ENCODE measurements at places on chromosomes 6 and 20.
A peak's percentile ranks its signal among the peaks of the same experiment; 100 is the strongest.

DNA sequence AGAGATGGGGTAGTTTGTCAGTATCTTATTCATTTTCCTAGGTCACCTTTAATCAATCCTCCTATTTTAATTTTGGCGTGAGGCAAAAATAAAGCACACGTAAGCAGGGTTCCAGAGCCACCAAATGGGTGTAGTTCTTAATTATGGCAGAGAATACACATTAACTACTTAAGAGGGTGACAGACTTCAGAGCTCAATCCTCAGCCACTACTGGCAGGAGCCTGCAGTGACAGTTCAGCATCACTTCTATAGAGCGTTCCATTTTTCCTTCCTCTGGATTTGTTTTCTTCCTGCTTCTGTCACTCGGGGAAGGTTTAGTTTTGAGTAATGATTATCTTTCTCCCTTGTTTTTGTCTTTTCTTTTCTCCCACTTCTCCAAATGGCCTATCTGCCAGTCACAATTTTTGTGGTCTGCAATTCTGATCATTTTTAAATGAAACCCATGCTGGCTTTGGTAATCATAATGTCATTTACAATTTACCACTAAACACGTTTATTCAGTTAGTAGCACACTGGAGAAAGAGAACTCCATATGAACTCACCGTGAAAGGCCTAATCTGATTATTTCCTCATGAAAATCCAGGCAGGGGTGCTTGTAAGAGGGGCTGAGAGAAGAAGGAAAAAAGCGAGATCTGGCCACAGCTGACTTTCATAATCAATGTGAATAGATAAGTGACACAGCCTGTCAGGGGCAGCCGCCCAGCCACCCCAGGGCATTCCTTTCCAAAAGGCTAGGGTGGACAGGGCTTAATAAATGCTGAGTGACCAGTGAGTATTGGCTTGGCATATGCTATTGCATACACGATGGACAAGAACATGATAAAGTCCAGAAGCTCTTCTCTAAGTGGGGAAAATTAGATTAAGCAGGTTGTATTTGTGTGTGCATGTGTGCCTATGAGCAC, 412.1 kb downstream of the PKHD1 start:
- DNase-seq, result no peak

- DNase-seq, result peak; percentile 48
These were observed 14.7 kb upstream of the PYGB start for GRCh38 chr20:25233016-25233772.

- DNase-seq, result peak; percentile 24
These were observed 207.3 kb downstream of the JARID2 start for GRCh38 chr6:15453186-15453585.

DNA sequence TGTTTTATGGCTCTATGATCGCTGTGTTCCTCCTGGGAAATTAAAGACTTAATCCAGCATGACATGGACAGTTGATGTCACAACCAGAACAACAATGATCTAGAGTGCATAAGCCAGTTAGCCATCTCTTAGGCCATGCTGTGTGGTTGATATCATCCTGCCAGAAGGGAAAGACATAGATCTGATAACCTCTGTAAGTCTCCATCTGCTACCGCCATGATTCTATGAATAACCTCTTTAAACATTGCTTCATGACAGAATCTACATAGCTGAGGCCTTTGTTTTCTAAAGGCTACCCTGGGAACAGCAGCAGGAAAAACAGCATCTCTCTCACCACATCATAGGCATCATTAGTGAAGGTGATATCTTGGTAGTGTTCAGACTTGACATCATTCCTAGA, 117.6 kb upstream of the PHACTR1 start:
- DNase-seq, result no peak

- no peak for DNase-seq
These were observed 42.4 kb upstream of the EPB41L1 start for GRCh38 chr20:36112112-36112511.

DNA sequence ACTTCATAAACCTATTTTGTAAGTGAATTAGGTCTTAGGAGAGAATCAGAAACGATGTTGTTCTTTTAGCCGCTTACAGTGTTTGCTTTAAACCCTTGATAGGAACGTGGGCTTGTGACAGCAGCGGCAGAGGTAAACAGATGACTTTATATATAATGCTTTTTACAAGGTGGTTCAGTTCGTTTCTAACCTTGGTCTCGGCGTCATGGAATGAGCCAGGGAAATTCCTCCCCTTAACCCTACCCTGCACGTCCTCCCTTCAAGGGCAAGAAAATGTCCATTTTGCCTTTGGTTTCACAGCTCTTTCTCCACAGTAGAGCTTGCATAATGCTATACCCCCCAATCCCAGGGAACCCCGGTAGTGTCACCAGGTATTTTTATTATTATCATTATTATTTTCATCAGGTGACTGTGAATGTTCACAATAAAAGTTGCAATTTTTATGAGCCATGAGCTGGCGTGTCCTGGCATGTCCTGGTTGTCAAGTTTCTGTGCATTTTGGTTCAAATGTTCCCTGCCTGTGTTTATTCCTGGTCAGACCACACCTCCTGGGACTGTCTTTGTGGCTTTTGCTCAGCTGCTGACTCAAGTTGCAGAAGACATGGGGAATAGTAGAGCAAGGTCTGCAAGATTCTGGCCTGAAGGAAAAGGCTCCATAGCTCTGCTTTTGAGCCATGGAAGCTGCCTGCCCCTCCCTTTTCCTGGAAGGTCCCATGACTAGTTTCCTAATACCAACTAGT, 112.8 kb upstream of the BMP2 start:
- DNase-seq, result no peak

DNA sequence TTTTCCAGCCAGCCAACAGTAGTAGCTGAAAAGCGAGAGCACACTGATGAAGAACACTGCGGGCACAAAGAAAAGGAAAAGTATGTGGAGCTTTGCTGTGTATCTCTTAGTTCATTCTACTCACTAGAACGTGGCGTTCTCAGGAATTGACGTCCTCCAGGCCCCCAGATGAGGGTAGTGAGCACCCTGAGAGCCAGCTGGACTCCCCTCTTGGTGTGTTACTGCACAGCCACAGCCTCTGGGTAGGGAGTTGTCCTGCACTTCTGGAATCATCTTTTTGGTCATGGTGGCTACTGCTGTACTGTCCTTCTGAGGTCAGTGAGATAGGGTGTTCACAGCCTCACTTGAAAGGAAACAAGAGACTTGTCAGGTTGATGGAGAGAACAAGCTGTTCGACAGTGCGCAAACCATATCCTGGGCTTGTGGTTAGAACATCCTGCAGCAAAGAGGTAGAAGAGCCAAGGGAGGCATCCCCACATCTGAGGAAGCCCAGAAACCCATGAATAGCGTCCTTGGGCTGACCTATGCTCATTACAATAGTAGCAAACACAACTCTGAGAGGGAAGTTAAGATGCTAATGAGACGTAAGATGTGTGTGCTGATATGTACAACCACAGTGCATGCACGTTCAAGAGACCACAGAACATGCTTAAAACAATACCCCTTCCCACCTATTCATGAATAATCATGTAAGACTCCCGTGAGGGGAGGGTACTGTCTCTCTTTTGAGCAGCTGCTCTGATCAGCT, 14.6 kb upstream of the HLA-F start:
- DNase-seq, result no peak

GRCh38 chr6:14083262-14083661, 34.3 kb upstream of the CD83 start:
- DNase-seq, result no peak

DNA sequence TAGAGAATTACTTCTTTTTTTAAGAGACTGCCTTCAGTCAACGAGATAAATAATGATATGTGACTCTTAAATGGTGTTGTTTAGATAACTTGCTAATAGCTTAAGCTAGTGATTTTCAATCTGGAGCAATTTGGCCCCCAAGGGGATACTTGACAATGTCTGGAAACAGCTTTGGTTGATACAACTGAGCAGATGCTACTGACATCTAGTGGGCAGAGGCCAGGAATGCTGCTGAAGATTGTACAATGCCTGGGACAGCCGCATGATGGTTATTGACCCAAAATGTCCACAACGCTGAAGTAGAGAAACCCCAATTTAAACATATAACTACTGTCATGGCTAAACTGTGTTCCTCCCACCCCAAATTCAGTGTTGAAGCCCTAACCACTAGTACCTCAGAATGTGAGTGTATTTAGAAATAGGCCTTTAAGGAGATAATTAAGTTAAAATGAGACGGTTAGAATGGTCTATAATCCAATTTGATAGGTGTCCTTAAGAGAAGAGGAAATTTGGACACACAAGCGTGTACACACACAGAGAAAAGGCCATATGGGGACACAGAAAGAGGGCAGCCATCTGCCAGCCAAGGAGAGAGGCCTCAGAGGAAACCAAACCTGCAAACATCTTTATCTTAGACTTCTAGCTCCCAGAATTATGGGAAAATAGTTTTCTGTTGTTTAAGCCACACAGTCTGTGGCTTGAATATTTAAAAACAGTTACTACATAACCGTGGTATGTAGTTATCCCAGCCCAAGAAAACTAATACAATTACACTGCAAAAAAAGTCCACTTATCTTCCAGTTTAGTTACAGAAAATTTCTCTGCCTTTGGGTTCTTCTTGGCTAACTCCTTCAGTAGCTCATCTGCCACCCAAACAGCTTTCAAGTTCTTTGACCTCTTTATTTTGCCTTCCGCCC, 22.2 kb downstream of the RWDD2A start:
- peak; percentile 82 for DNase-seq

GRCh38 chr6:165511807-165512206, 151.2 kb downstream of the PDE10A start:
- no peak for DNase-seq

GRCh38 chr6:138987080-138987642, 892 bp downstream of the REPS1 start:
- DNase-seq, result peak; percentile 34

GRCh38 chr20:1804554-1804956, 90.7 kb upstream of the SIRPA start:
- DNase-seq, result no peak

DNA sequence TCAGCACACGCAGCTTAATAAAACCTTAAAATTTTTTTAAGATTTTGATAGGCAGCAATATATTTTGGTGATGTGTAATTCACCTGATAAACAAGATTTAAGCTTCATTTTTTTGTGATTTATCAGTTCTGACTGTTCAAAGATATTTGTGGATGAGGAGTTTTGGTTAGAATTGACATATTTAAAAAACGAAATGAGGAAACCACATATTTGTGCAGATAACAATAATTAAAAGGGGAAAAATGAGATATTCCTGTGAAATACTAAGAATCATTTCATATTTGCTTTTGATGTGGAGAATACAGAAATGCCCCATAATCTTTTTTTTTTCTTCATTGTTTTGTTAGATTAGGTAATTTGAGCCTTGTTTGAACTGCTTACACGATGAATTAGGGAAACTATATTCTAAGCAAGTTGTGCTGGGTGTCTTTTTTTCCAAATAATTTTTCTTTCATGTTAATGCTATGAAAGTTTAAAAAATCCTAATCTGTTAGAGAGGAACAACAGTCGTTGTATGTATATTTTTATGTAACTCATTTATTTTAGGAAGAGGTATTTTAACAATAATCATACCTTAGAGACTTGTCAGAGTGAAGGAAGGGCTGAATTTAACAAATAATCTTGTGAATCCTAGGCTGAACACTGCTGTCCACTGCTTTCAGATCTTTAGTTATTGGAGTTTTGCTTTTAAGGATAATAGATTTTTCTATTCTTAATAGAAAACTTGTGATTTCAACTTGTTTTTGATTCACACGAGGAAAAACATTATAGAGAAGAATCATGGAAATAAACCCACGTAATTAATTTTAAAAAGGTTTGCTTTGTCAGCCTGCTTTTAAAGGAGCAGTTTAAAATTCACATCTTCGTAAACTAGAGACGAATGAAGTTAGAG, 4.0 kb downstream of the ARID1B start:
- no peak for DNase-seq

- DNase-seq, result no peak
These were observed 107.7 kb upstream of the ATXN1 start for GRCh38 chr6:16868968-16869367.

DNA sequence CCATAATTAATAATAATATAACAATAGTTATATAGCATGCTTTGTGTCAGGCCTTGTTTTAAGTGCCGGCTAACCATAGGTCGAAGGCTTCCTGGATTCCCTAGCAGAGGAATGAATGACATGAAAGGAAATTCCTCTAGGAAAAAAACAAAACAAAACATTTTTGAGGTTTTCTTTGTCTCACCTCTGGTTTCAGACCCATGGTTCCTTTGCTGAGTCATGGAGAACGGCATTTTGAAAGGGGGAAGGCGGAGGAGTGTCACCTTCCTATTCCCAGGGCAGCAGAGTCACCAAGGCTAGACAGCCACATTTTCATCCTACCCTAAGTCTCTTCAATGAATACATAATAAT, 25.3 kb upstream of the CCND3 start:
- peak; percentile 76 for DNase-seq

- DNase-seq, result peak; percentile 11
These were observed 370.1 kb downstream of the BMP2 start for GRCh38 chr20:7137395-7138151.

- no peak for DNase-seq
These were observed 72.4 kb downstream of the ADTRP start for GRCh38 chr6:11706171-11706570.

DNA sequence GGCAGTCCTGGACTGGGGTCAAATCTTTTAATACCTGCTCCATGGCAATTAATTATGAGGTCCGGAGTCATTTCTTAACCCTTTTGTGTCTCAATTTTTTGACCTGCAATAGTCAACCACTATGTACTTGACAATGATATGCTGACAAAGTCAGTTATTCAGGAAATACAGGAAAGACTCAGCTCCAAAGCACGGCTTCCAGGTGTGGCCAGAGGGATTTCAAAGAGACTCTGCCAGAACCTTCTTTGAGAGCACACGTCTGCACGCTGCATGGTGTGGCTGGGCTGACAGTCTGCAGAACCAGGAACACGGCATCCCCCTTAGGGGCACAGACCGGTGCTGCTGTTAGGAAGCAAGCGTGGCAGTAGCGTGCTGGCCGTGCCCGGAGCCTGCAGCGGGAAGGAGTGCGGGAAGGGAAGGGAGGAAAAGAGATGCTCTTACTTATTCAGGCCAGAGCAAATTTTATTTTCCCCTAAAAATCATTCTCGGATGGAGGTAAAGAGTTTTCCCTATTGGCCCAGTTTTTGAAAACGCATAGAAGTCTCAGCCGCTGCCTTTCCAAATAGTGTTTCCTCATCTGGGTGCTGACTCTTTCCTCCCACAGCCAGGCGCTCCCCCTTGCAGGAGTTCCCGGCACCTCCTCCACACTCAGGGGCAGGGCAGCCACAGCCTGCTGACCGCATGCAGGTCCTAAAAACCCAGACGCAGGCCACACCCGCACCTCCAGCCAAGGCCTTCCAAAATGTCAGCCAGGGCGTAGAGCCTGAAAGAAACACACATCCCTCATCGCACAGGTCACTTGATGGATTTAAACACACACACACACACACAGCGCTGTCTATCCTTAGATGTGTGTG, 187.4 kb upstream of the SNX9 start:
- DNase-seq, result no peak

GRCh38 chr6:138654715-138655634, 118.6 kb upstream of the CCDC28A start:
- peak; percentile 82 for DNase-seq

GRCh38 chr6:118704915-118705314, 53.5 kb upstream of the CEP85L start:
- no peak for DNase-seq

All from endothelial cell of umbilical vein (primary cell).